Aorta (tissue), 5 donors: ENCODE measurements at places on chromosomes 4 and X. TPM values are rescaled to one million over a fixed set of nuclear protein-coding genes. Genes with fewer than 3 reads are reported as not detected.

CFI gene
- total RNA-seq: 64.5 TPM

DNA sequence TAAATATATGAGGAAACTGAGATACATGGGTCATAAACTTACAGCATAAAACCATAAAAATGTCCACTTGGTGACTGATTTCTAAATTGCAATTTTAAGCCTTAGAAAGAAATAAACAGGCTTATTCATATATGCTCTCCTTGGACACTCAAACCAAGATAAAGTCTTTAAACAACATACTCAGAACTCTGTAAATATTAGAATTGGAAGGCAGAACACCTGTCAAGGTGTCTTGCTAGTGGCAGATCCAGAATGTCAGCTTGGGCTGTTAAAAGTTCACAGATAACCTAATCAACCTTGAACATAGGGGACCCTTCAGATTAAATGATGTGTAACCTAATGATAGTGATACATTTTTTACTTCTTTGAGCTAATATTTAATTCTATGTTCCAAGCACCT is 208.1 kb upstream of the ARSJ start:
- DNase-seq: no peak
- no peaks in the 10 kb centered on the region for H3K36me3 ChIP-seq
- H3K4me3 ChIP-seq: no peak overlapping the region
- H3K27ac ChIP-seq: no peak overlapping the region
- H3K27me3 ChIP-seq: no peaks in the 10 kb centered on the region

GRCh38 chrX:53483416-53483815 is 49.2 kb upstream of the HSD17B10 start:
- H3K4me3 ChIP-seq: no peak overlapping the region
- no peaks in the 10 kb centered on the region for H3K27me3 ChIP-seq
- DNase-seq: no peak
- H3K27ac ChIP-seq: no peak overlapping the region

DNA sequence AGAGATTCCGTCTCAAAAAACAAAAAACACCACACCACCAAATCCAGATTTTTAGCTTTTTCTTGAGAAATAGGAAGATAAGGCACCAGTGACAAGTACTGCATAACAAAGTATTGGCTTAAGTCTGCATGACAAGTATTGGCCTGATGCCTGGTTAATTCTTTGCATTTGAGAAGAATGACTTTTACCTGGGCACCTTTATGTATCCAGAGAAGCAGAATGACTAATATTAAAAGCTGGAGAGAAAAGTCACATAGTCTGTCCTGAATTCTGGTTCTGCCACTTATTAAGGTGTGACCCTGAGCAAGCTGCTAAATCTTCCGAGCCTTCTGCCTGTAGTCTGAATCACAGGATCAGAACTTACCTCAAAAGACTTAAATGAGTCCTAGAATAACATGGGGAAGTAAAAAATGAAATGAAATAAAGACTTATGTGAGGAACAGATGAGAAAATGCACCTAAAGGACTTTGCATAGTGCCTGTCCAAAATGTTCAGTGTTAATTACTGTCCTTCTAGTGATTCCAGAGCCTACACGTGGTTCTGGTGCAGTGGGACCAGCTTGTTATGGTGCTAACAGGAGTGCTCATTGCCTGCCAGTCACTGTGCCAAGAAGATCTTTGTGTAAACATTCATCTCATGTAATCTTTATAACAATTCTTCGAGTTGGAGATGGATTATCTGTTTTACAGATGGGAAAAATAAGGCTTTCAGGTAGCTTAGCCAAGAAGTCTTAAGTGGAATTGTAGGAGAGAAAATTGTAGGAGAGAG is 31.6 kb downstream of the UGDH start:
- H3K4me1 ChIP-seq: no peaks in the 10 kb centered on the region
- peaks cover 4% of the 10 kb centered on the region for H3K36me3 ChIP-seq
- DNase-seq: no peak
- no peak overlapping the region for H3K27ac ChIP-seq
- no peak overlapping the region for H3K4me3 ChIP-seq
- no peaks in the 10 kb centered on the region for H3K27me3 ChIP-seq

GRCh38 chr4:15738877-15739276 is 36.0 kb downstream of the BST1 start:
- H3K4me1 ChIP-seq: no peaks in the 10 kb centered on the region
- no peaks in the 10 kb centered on the region for H3K27me3 ChIP-seq
- H3K27ac ChIP-seq: no peak overlapping the region
- DNase-seq: no peak

- no peak overlapping the region for H3K4me3 ChIP-seq
- peak; percentile 71 for DNase-seq
- H3K27me3 ChIP-seq: no peaks in the 10 kb centered on the region
- no peaks in the 10 kb centered on the region for H3K36me3 ChIP-seq
- no peak overlapping the region for H3K27ac ChIP-seq
Observed at GRCh38 chrX:7132335-7133049, 15.0 kb upstream of the STS start.

UGT2A1 gene
- not detected for total RNA-seq
